Tongue (tissue), 3 donors: ENCODE measurements at places on chromosomes 13 and 19.

- no peak for DNase-seq
Measured at GRCh38 chr19:1833540-1833939, 14.7 kb downstream of the REXO1 start.

- peak; percentile 41 for DNase-seq
Measured at GRCh38 chr13:96771486-96772367, 222.5 kb downstream of the OXGR1 start.

- DNase-seq = peak; percentile 73
Measured at GRCh38 chr13:40440990-40441820, 225.2 kb downstream of the FOXO1 start.

DNA sequence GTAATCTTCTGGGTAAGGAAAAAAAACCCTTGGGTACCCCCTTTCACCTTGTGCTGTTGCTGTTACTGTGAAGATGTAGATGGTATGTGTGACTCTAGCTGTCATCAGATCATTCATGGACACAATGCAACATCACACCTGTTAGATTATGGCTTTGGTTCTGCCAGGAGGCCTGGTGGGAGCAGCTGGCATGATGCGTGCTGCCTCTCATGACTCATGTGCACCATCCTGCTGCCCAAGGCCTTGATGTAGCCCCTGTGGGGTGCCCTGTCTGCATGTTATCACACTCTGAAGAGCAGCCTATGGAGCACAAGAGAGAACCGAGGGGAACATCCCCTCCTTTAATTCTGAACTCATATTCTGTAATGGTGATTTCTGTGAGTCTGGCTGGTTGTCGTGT is 57.7 kb upstream of the TEX29 start:
- DNase-seq = peak; percentile 32

DNA sequence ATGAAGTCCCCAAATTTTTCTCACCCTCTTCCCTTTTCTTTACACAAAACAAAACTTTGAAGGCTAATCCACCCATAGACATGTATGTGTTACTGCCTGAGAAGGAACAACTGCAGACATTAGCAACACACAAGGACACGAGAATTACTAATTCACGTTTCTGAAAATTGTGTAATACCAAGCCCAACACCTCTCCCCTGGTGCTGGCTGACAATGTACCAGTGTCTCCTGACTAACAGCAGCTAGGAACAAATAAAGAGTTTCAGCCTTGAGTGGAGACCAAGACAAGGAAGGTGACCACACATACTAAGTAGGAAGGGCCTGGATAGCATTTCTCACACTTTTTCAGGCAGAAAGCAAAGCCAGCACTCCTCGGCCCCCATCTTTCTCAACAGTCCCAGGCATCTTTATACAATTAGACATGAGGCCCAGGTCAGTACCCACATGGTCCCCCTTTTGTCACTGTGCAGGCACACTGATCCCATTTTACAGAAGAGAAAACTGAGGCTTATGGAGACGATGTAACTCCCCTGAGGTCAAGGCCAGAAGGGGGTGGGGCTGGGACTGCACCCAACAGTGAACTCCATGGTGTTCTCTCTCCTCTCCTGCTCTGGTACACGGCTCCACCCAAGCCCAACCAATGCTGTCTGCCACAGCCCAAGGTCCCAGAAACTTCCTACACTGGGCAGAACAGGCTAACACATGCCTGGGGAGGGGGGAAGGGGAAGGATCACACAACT is 8.7 kb downstream of the BRD4 start:
- DNase-seq = no peak

- DNase-seq = no peak
Measured at GRCh38 chr13:64239372-64239771, 2823.7 kb upstream of the PCDH20 start.

DNA sequence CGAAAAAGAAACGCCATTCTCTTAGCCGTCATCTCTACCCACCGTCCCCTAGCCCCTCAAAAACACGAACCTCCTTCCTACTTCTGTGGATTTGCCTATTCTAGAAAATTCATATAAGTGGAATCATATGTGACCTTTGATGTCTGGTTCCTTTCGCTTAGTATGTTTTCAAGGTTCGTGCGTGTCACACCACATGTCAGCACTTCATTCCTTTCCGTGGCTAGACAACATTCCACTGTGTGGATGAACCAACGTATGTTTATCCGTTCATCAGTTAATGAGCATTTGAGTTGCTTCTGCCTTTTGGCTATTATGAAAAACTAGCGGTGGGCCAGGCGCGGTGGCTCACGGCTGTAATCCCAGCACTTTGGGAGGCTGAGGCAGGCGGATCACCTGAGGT is 14.0 kb upstream of the PPP1R12C start:
- DNase-seq = no peak

- no peak for DNase-seq
Measured at GRCh38 chr13:97588993-97589392, 155.0 kb downstream of the RAP2A start.

DNA sequence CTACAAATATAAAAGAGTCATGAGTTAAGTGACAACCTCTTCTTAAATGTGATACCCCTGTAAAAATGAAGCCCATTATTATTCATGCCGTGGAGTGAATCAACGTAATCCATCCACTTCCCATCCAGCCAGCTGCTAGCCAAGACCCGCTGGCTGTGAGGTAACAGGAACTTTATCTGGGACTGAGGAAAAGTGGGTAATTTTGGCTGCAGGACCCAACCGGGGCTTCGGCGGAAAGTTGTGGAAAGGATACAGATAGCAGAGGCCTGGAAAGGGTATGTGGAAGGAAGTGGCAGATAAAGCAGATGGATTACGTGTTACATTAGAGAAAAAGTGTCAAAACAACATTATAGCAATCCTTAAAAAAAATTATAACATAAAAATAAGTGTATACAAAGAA is 48.3 kb downstream of the SLC7A1 start:
- peak; percentile 47 for DNase-seq

DNA sequence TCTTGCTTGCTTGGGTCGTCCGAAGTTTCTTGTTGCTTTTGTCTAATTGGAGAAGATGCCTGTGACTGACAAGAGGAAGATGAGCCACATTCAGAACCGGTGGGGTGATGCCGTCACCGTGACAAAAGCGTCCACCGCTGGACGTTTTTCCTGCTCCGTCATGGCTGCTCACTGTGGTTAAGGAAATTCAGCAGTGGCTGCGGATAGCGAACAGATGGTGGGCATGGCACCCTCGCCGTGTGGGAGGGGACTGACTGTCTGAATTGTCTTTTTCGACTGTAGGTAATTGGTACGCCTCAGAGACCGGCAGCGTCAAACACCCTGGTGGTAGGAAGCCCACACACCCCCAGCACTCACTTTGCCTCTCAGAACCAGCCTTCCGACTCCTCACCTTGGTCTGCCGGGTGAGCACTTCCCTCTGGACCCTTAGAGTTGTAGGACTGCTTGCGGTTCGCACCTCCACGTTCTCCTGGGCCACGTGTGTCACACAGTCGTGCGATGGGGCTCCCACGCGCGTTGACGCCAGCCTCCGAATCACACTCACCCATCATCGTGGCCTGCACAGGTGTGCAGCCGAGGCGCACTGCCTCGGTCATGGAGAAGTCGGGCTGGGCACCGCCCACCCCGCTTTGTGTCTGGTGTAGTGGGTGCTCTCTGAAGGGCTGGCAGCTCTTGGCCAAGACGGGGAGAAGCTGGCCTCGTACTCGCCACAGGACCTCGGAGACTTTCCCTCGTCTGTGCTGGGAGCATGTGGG is 26.5 kb downstream of the ATP4B start:
- no peak for DNase-seq

DNA sequence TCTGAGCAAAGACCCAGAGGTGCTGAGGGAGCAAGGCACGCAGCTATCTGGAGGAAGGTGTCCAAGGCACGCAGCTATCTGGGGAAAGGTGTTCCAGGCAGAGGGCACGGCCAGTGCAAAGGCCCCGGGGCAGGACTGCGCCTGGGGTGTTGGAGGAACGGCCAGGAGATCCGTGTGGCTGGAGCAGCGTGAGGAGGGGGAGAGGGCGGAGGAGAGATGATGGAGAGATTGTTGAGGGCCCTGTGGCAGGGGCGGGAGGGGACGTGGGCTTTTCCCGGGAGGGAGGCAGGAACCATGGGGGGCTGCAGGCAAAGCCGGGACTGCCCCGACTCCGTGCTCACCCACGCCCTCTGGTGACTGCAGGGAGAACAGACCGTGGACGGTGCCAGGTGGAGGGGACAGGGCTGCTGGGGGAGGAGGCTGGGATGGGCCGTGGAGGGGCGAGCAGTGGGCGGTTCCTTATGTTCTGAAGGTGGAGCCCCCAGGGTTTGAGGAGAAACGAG is 13.3 kb upstream of the MISP start:
- DNase-seq = peak; percentile 40

GRCh38 chr13:60091573-60091972 is 72.2 kb downstream of the DIAPH3 start:
- no peak for DNase-seq

- no peak for DNase-seq
Measured at GRCh38 chr19:41016488-41017071, 25.5 kb downstream of the CYP2B6 start.

DNA sequence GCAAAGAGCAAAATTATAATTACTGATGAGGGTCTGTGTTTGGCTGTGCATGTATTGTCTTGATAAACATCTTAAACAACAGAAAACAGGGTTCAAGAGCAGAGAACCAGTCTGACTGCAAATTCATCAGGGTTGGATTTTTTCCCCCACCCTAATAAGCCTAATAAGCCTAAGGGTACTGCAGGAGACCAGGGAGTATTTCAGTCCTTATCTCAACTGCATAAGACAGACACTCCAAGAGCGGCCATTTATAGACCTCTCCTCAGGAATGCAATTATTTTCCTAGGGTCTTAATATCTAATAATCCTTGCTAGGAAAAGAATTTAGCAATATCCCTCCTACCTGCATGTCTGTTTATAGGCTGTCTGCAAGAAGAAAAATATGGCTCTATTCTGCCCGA is 2011.5 kb upstream of the PCDH20 start:
- DNase-seq = no peak

GRCh38 chr13:68808456-68808855 is 1299.2 kb upstream of the ATXN8OS start:
- no peak for DNase-seq

GRCh38 chr13:33283195-33283911 is 2.2 kb downstream of the STARD13 start:
- no peak for DNase-seq

- no peak for DNase-seq
Measured at GRCh38 chr13:42420304-42420703, 148.4 kb downstream of the AKAP11 start.

DNA sequence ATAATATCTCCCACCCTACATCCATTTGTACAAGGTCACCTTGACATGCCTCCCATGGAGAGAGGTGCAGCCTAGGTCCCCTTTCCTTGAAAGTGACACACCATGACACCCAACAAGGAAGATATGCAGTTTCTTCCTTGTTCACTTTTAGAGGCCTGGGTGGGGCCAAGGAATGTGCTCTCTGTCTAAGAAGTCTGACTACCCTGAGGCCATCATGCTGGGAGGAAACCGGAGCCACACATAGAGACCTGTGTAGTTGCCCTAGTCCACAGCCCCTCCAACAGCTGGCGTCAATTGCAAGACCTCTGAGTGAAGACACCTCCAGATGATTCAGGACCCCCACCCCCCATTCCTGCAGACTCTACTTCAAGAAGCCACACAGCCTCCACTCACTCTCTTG is 11.0 kb downstream of the SYDE1 start:
- DNase-seq = no peak

- no peak for DNase-seq
Measured at GRCh38 chr13:114045113-114045735, 71.3 kb upstream of the C13orf46 start.

DNA sequence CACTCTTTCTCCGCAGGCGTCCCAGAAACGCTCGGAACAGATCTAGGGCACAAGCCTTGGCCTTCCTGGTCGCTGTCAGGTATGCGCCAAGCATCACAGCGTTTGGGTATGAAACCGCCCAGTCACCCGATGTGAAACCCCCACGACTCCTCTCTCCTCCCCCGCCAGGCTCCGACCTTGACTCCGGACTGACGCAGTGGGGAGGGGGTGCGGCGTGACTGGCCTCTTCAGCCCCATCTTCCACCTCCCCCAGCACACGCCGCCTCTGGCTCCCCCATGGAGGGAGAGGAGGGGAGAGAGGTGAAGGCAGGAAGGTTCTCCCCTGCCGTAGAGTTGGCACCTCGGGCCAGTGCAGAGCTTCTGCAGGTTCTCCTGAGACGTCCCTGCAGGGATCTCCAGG is 22.0 kb upstream of the ARHGEF7 start:
- DNase-seq = no peak

GRCh38 chr13:50512474-50513299 is 330.8 kb downstream of the DLEU7 start:
- DNase-seq = peak; percentile 83

- no peak for DNase-seq
Measured at GRCh38 chr19:7191946-7192691, 102.1 kb downstream of the INSR start.

GRCh38 chr13:26709461-26709860 is 51.1 kb downstream of the GPR12 start:
- no peak for DNase-seq

- no peak for DNase-seq
Measured at GRCh38 chr19:30695171-30695875, 323.1 kb downstream of the ZNF536 start.
